ENCODE measurements at places on chromosomes 3 and 15.
A peak's percentile ranks its signal among the peaks of the same experiment; 100 is the strongest.

DNA sequence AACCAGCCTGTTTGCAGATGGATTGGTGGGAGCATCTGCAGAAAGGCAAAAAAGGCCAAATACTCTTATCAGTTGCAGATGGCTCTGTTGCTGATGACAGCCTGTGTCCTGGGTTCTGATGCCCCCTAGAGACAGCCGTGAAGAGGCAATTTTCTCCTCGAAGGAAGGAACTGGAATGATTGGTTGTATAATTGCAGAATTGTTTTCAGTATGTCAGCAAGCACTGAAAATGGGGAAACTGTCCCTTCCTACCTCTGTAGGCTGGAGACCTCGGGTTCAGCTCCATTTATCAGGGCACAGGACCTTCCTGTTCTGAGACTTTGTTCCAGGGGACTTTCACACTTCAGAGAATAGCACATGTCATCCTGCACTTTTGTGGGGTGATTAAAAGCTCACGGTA lies 103.0 kb downstream of the PGPEP1L start:
- peak; percentile 53 for DNase-seq

DNA sequence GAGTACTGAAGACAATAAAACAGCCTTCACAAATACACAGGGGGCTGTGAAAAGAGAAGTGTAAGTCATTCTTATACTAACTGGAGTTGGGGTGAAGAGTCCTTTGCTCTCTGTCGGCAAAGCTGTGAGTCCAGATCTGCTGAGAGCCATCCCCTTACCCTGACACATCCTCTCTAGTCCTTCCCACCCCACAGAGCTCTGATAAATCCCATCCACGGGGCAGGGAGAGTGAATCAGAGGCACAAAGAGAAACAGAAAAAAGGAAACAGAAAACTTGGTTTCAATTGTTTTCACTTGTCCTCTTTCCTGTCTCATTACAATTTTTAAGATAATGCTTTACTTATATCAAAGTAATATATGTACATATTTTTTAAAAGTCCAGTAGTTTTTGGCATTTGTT lies 18.2 kb upstream of the ZNF639 start:
- DNase-seq: no peak

GRCh38 chr3:132445817-132446216 lies 28.5 kb downstream of the DNAJC13 start:
- no peak for DNase-seq

DNA sequence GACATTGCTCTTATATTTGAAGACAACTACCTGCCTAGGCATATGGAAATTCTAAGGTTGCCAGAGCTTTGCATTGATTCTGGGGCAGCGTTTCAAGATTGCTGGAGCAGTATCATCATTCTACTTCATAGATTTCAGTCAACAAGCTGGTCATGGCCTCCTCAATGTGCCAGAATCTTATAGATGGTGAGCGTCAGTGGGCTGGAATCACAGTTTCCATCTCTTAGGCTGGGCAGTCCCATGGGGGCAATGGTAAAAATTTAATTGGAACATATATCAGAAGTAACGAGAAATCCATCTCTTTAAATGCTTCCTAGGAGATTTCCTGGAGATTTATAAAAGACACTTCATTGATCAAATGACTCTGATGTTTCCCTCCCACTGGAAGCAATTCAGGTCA lies 258.3 kb downstream of the SV2B start:
- no peak for DNase-seq

- DNase-seq: peak; percentile 86
These were observed at the start of gene STT3B for GRCh38 chr3:31532587-31533168. Gene STT3B (plus strand): TSS chr3:31532925. CDS start chr3:31532999, 74 bp downstream.

GRCh38 chr3:22606938-22607337 lies 596.2 kb upstream of the UBE2E2 start:
- DNase-seq: peak; percentile 24

- no peak for DNase-seq
These were observed 12.4 kb downstream of the QRICH1 start for GRCh38 chr3:49081429-49081828.

DNA sequence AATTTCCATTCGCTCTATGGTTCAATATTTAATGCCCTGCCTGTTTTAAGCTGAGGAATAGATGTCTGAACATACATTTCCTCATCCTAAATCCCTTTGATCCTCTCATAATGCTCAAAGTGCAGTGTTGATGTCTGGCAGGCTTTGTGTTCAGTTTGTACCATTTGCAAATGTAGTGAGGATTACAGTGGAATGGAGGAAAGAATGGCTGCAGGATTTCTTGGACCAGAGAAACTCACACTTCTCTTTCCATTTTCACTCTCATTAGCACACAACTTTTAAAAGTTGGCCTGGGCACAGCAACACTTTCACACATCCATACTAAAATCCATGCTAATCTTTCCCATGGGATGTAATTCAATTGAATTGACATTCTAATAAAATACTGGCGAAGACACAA lies 28.6 kb upstream of the THRB start:
- DNase-seq: no peak

GRCh38 chr15:41698779-41699178 lies 38.6 kb downstream of the MGA start:
- peak; percentile 17 for DNase-seq

DNA sequence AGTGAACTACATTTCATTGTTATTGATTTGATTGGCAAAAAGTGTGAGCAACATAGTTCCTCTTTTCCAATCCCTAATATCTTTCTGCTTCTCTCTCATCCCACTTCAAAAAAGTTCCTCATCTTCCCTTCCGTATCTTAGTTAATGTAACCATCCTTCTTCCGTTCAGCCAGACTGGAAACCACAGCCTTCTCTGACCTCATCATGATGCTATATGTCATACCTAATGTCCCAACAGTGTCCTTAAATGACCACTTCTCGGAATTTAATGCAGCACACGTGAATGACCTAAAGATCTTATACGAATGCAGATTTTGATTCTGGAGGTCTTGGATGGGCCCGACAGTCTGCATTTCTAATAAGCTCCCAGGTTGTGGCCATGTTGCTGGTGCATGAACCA lies 320.3 kb upstream of the SATB1 start:
- DNase-seq: no peak

DNA sequence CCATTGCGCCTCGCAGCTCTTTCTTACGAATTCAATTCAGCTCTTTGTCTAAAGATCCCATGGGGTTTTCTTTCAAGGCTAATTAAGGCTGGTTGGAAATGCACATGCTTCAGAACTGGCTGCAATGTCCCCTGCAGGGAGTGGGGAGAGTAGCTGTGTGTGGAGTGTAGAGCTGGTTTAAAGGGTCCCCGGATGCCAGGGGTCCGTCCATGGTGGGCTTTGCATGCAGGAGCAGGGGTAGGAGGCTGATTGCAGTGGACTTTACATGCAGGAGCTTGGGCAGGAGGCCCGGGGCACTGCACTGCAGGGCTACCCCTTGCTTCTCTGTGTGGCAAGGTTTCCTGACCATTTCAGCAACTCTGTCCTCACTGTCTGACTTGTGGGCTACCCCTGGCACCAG lies 261.6 kb upstream of the LYSMD4 start:
- no peak for DNase-seq

GRCh38 chr3:172454180-172454579 lies 5.9 kb upstream of the GHSR start:
- DNase-seq: no peak

- no peak for DNase-seq
These were observed 212.5 kb downstream of the CHST2 start for GRCh38 chr3:143332026-143332425.

GRCh38 chr3:32667072-32667582 lies 17.9 kb upstream of the CNOT10 start:
- DNase-seq: no peak

DNA sequence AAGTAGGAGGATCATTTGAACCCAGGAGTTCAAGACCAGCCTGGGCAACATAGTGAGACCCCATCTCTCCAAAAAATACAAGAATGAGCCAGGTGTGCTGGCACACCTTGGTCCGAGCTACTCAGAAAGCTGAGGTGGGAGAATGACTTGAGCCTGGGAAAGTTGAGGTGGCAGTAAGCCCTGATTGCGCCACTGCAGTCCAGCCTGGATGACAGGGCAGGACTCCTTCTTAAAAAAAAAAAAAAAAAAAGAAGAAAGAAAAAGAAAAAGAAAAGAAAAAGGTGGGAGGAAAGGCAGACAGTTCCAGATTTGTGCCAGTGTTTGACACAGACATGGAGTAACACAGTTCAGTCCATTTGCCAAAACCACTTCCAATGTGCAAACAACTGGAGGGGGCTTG lies 75.7 kb downstream of the ATP10A start:
- no peak for DNase-seq

- DNase-seq: no peak
These were observed 174.2 kb downstream of the NEK10 start for GRCh38 chr3:27194861-27195483.

DNA sequence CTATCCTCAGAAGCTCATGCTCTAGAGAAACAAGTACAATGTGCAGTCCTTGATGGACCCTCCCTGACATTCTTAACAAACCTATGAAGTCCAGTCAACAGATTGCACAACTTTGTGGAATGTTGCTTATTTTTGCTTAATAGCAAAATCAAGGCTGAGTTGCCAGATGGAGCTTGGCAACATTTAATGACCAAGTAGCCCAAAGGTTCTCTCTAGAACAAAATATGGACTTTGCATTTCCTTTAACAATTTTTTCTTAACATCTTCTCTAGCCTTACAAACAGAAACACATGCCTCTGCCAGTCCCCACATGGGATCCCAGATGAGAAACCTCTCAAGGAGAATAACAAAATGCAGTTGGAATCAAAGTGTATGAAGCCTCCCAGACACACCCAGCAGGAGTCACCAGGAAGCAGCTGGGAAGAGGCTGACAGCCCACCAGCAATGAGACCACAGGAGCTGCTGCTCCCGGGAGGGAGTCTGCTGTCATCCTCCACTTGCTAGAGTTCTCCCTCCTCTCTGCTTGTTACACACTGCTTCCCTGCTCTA lies 422.5 kb upstream of the CDIN1 start:
- no peak for DNase-seq

DNA sequence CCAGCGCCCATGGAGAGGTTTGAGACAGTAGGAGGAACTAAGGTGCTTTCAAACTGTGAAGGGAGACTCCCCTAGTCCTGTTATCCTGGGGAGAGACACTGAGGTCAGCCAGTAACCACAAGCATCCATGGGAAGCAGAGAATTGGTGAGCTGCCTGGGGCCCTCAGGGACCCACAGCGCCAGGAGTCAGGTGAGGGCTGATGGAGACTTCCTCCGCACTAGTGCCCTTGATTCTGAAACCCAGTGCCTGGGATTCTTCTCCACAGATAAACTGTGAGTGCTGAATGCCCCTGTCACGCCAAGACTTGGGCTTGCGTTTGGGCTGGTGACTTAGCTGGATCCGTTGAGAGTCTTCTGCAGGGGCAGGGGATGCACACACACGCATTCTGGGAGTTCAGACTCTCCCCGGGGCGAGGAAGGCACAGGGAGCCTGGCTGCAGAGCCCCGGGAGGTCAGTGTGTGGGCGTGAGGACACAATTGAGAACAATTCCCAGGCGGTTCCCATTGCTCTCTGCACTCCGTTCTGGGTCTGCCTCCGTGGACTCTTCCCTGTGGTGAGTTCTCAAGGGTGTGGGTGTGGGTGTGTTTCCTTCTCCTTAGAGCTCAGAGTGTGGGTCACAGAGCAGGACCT lies 37.9 kb upstream of the SLCO2A1 start:
- no peak for DNase-seq

DNA sequence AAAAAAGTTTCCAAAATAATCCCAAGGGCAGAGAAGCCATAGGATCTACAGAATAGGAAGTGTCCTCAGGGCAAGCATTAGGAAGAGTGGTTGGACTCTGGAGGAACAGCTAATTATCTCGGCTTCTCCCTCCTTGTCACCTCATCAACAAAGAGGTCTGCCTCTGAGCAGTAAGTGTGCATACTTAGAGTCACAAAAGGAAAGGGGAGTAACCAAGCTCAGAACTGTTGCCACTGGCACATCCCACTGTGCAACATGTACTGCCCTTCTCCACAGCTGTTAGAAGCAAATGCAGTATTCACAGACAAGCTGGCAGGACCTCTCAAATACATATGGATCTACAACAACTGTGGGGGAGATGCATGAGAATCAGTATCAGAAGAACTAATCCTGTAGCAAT lies 31.5 kb downstream of the NGLY1 start:
- DNase-seq: no peak

GRCh38 chr3:156246961-156247725 lies 126.8 kb downstream of the KCNAB1 start:
- DNase-seq: peak; percentile 89

DNA sequence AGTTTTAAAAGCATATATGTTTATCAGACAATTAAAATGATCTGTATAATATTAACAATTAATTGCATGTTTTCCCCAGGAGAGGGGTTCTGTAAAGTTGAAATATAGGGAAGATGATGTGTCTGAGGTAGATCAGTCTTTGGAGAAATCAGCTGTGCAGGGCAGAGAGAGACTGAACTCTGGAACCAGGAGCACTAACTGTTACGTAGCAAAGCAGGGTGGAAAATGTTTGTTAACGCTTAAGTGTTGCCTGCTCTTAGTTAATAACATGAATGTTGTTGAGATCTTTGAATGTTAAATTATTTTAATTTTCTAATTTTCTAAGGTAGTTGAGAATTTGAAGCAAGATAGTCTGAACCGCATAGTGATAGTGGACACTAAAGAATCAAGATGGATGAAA lies 57.5 kb downstream of the NEO1 start:
- no peak for DNase-seq

GRCh38 chr15:78018445-78018844 lies 59.1 kb downstream of the TBC1D2B start:
- no peak for DNase-seq

DNA sequence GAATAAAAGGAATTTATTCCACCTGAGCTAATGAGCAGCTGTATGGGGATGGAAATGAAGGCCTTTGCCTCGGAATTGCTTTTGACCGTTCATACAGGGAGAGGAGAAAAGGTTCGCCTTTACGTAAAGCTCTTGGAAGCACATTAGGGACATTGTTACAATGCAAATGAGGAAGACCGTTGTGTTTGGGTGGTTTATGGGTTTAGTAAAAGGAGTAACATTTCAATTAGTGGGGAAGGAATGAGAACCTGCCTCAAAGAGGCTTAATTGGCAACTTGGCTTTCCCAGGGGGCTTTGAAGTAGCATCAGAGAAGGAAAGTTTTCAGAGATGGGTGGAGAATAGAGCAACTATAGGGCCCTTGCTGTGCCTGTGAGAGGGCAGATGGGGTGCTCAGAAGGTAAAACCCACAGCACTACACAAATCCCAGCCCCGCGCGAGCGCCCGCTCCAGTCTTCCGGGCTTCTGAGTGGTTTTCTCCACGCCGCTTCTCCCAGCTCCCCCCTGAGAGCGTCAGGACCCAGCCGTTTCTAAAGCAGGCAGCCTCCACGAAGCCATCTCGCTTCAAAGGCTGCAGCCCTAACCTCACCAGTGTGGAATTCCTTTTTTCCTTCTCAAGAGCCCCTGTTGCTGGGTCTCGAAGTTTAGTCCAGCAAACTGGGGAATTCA lies 192.0 kb upstream of the HES1 start:
- no peak for DNase-seq

DNA sequence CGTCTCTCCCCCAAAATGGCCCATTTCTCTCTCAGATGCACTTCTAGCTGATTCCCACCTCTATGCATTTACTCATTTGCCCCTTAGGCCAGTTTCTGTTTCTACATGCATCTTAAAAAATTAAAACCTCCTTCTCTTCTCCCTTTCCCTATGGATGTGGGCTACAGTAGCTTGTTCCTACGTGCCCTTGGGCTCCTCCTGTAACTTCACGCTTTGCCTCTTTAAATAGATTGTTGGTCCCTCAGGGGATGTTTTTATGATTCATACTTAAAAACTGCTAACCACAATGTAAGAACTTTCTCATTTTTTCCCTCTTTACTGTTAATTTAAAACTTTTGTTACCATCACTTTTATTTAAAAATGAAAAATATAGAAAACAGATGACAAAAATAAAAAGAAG lies 185.6 kb upstream of the MRPL3 start:
- DNase-seq: no peak

- no peak for DNase-seq
These were observed 151.3 kb downstream of the ADAM10 start for GRCh38 chr15:58597943-58598828.

All from kidney glomerular epithelial cell (primary cell).